ENCODE measurements at places on chromosomes 13 and 19.

- DNase-seq: no peak
Measured at GRCh38 chr19:5484398-5485285, 29.4 kb downstream of the ZNRF4 start.

DNA sequence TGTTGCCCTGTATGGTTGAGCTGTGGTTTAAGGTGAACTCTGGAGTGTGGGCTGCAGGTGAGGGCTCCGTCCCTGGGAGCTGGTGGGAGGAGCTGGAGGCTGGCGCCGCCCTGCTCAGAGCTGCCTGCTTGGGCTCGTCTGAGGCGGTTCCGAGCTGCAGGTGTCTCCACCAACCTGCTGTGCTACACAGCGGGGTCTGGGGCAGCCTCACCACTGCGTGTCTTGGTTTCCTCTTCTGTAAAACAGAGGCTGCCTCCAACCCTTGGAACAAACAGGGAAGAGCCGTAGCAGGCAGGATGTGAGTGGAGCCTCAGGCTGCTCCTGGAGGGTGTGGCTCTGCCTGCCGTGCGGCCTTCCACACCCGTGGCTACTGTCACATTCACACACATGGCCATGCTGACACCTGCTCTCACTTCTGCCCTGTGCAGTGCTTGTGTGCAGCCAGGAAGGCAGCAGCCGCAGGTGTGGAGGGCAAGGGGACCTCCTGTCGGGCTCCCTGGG is 21.4 kb downstream of the NAXD start:
- no peak for DNase-seq

- no peak for DNase-seq
Measured at GRCh38 chr13:109630271-109630670, 156.1 kb downstream of the IRS2 start.

GRCh38 chr19:8224394-8225145 is 15.4 kb downstream of the CERS4 start:
- DNase-seq: no peak

DNA sequence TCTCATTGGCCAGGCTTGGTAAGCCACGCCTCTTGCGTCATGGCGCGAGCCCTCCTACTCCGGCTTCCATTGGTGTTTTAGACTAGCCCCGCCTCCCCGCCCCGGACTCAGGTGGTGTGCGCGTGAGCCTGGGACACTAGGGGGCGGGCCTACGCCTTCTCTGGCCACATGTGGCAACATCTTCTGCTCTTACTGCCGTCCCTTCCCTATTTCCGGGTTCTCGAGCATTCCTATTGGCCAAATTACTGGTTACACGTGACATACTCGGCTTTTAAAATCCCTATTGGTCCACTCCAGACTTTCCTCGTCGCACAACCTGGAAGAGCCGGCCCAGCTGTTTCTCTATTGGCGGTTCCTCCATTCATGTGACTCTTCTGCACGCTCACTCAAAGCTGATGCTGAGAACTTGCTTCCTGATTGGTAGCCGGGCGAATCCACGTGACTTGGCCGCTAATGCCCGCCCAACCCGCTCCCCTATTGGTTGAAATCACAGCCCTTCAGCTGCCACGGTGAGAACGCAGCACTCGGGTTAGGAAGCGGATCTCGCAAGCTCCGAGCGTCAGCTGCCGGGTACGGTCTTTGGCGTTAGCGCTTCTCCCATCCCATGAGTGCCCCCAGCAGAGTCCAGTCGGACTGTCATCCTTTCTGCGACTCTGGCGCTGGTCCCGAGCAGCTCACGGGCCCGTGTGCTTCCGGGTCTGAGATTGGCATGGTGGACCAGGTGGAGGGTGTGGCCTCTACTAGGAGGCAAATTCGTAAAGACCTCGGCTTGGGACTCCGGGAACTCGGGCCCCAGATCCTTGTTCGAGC is at the start of gene BLOC1S3:
Gene BLOC1S3, plus strand, starts transcription at position 523 of the 810 bp plus-strand sequence. CDS start 513 bp downstream, outside the sequence.
- DNase-seq: peak; percentile 100

- peak; percentile 13 for DNase-seq
Measured at GRCh38 chr13:32031025-32031814, at the start of gene FRY. FRY (plus strand) TSS chr13:32031774; CDS start chr13:32031796, 22 bp downstream.

GRCh38 chr19:6038634-6039405 is 60.9 kb upstream of the RANBP3 start:
- DNase-seq: no peak

- no peak for DNase-seq
Measured at GRCh38 chr19:51122112-51122981, 2.4 kb upstream of the SIGLEC9 start.

- no peak for DNase-seq
Measured at GRCh38 chr19:41905273-41906002, 22.5 kb downstream of the ARHGEF1 start.

- DNase-seq: peak; percentile 82
Measured at GRCh38 chr19:3185461-3186159, at the start of gene NCLN. NCLN (plus strand) TSS chr19:3185930; CDS start chr19:3186031, 101 bp downstream.

GRCh38 chr19:47518139-47518538 is 3.3 kb upstream of the NAPA start:
- DNase-seq: no peak

- DNase-seq: peak; percentile 52
Measured at GRCh38 chr13:58843071-58843470, 1211.5 kb downstream of the PCDH17 start.

DNA sequence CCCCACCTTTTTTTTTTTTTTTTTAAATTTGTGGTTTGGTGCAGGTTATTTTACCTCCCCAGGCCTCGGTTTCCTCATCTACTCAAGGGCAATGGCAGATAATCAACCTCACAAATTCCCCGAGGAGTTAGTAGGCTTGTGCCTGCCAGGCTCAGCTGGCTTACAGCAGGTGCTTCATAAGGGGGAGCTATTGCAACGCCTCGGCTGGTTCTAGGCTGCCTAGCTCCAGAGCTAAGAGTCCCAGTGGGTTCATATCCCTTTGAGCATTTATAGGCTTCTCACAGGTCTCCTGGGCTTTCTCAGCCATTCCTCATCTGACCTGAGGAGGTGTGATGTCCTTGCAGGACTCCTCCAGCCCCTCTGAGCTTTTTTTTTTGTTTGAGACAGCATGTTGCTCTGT is 10.6 kb downstream of the BCKDHA start:
- DNase-seq: no peak

GRCh38 chr13:99996381-99996973 is 14.9 kb downstream of the ZIC2 start:
- no peak for DNase-seq
